Thymus (tissue), 14 donors: ENCODE measurements at places on chromosomes 2 and 18.
A peak's percentile ranks its signal among the peaks of the same experiment; 100 is the strongest.

DNA sequence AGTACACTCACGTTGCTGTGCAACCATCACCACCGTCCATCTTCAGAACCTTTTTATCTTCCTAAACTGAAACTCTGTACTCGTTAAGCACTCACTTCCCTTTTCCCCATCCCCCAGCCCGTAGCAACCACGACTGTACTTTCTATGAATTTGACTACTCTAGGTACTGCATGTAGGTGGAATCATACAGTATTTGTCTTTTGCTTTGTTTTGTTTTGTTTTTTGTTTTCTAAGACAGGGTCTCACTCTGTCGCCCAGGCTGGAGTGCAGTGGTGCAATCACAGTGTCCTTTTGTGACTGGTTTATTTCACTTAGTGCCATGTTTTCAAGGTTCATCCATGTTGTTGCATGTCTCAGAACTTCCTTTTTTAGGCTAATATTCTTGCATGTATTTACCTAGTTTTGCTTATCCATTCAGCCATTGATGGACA lies 7.0 kb upstream of the TYMS start:
- no peak for DNase-seq

DNA sequence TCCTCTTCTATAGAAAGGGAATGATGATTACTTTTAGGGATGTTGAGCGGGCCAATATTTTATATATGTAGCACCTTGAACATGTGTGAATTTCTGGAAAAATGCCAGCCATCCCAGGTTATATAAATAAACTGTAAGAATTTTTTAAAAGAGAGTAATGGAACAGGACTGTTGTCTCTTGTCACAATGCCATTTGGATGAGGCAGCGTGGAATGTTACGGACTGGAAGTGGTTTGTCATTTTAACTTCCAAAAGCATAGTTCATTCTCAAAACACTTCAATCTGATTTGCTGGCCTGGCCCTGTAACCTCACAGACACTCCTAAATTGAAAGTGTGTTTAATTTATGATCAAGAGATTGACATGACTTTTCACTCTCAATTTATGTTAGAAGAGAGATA lies 70.8 kb downstream of the TPGS2 start:
- no peak for DNase-seq

DNA sequence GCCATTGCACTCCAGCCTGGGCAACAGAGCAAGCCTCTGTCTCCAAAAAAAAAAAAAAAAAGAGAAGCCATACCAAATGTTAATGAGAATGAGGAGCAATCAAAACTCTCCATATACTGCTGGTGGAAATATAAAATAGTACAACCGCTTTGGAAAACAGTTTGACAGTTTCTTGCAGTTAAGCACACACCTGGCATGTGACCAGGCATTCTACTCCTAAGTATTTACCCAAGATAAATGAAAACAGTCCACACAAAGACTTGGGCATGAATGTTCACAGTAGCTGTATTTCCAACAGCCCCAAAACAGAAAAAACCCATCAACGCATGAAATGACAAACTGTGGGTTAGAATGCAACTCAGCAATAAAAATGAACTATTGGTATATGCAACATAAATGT lies 76.0 kb upstream of the ST8SIA5 start:
- DNase-seq = no peak

GRCh38 chr2:219998714-219999227 lies 371.3 kb downstream of the SLC4A3 start:
- no peak for DNase-seq

- DNase-seq = no peak
These were observed 33.1 kb upstream of the EN1 start for GRCh38 chr2:118880501-118880900.

GRCh38 chr2:127419448-127420038 lies 1.3 kb downstream of the PROC start:
- no peak for DNase-seq

GRCh38 chr18:23710068-23710527 lies 20.8 kb downstream of the LAMA3 start:
- DNase-seq = no peak

DNA sequence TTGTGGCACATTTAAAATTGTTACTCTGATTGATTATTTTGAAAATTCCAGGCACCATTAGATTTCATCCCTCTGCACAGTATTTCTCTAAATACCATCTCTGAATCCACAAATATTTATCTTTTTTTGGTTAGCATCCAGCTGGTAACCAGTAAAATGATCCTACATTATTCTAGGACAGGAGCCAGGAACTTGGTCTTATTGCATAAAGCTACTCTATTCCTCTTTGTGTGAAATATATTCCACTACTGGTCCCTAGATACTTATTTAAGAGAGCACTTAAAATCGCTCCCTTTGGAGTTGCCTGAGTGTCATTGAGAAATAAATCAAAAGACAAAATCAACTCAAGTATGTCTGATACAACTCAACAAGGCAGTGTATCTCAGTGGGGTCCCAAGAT lies 7.4 kb upstream of the MBOAT2 start:
- DNase-seq = no peak

DNA sequence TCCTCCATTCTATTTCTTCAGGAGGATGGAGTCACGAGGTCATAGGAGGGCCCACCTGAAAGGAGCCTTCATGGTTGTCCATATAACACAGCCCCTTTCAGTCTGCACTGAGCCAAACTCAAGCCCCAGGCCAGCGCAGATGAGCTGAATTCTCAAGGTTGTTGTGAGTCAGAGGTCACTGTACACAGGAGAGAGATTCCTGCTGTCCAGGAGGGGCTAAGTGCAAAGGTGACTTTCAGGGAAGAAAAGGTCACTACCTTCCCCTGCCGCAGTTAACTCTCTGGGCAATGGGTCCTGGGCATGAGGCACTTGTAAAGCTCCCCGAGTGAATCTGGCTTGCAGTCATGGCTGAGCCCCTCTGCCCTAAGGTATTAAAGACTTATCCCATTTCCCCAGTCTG lies 150.7 kb downstream of the CTIF start:
- DNase-seq = no peak

- DNase-seq = no peak
These were observed 225.0 kb downstream of the THSD7B start for GRCh38 chr2:136990316-136990715.

DNA sequence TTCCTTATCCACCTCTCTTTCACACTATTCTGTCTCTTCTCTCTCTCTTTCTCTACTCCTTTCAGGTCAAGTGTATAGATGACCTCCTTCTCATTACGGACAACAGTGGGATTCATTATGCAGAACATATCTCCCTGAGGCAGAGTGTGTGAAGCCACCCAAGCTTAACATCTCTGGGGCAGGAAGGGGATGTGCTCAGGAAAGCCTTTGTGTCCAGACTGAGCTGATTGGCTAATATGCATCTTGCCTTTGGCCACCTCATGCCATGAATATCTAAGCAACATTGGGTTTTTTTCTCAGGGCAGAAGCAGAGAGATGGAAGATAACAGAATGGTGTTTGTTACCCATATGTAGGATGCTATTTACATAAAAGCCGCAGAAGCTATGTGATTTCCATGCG lies 211.4 kb upstream of the LRRTM1 start:
- no peak for DNase-seq

DNA sequence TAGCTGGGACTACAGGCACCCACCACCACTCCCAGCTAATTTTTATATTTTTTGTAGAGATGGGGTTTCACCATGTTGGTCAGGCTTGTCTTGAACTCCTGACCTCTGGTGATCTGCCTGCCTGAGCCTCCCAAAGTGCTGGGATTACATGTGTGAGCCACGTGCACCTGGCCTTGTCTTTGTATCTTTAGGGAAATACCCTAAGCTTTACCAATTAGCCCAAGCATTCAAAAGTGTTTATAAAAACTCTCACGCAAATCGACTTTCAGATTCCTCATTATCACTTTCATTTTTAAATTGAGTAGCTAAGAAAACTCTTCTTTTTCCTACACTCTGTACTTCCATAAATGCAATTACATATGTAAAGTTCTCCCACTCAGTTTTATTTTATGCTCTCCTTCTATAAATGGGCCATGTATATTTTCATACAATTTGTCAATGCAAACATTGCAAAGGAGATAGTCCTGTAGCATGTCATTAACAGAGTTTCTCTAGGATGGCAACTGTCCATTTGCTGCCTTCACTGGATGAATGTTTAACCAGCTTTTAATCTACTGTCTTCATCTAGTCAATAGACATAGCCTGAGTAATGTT lies 326.2 kb upstream of the LRATD1 start:
- no peak for DNase-seq

- no peak for DNase-seq
These were observed 207.5 kb upstream of the HAAO start for GRCh38 chr2:42999856-43000241.

GRCh38 chr2:233261819-233262555 lies 10.5 kb downstream of the ATG16L1 start:
- DNase-seq = no peak

GRCh38 chr18:77067291-77068061 lies 65.1 kb downstream of the MBP start:
- no peak for DNase-seq

GRCh38 chr2:118979152-118979861 lies 37.3 kb downstream of the MARCO start:
- DNase-seq = no peak

GRCh38 chr2:127422559-127423477 lies 4.6 kb downstream of the PROC start:
- peak; percentile 41 for DNase-seq

GRCh38 chr18:68660354-68661183 lies 54.3 kb downstream of the TMX3 start:
- peak; percentile 0 for DNase-seq

- no peak for DNase-seq
These were observed 160.8 kb upstream of the KYNU start for GRCh38 chr2:142716463-142717242.

GRCh38 chr2:48199070-48199469 lies 292.8 kb upstream of the FBXO11 start:
- no peak for DNase-seq

- DNase-seq = no peak
These were observed 116.8 kb upstream of the PID1 start for GRCh38 chr2:229387866-229388265.

GRCh38 chr2:158120102-158120501 lies 18.4 kb downstream of the UPP2 start:
- no peak for DNase-seq

DNA sequence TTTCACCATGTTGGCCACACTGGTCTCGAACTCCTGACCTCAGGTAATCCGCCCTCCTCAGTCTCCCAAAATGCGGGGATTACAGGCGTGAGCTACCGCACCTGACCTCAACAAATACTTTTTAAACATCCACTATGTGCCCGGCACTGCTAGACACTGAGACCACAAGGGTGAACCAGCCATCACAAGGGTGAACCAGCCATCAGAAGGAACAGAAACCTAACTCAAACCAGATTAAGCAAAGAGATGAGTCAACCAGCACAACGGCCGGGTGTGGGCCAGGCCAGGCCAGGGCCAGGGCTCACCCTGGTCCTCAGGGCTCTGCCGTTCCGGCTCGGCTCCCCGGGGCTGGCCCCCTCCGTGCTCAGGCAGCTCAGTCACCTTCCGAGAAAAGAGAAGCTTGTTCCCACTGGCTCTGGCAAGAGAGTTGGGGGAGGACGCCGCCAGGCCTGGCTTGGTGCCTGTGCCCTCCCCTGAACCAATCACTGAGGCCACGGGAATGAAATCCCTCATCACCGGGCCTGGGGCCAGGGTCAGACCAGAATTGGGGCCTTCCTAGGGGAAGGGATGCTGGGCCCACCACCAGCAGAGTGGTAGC lies 4.4 kb downstream of the TEX44 start:
- DNase-seq = no peak
